Left lobe of liver (tissue), 2 donors: ENCODE measurements at places on chromosomes 11 and 22.

GRCh38 chr11:64809781-64810241, 540 bp downstream of the MEN1 start:
- DNase-seq = no peak

GRCh38 chr22:41534219-41534618, 10.1 kb downstream of the POLR3H start:
- DNase-seq = no peak

DNA sequence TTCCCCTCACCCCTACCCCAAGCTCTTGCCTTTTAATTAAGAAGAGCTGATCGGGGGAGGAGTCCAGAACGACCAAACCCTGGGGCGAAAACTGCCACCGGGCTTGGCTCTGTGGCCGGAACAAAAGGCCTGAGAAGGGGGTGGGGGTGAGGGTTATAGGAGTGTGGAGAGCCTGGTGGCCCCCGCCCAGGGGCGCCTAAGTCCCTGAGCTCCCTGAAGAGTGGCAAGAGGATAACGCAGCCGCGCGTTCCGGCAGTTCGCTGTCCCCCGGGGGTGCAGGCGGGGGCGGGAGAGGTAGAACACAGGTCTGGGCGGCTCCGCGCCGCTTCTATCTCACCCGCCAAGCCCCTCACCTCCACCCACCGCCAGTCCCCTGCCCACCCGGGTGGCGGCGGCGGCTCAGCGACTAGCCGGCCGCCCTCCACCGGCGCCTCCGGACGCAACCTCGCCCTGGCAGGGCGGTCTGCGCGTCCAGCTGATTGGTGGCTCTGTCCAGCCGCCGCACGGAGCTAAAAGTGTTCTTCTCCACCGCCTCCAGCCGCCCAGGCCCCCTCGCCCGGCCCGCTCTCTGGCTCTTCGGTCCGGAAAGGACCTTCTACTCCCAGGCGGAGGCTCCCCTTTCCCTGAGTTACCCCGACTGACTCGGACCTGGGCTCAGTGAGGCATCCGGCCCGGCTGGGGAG, 18.7 kb upstream of the BDNF start:
- no peak for DNase-seq

DNA sequence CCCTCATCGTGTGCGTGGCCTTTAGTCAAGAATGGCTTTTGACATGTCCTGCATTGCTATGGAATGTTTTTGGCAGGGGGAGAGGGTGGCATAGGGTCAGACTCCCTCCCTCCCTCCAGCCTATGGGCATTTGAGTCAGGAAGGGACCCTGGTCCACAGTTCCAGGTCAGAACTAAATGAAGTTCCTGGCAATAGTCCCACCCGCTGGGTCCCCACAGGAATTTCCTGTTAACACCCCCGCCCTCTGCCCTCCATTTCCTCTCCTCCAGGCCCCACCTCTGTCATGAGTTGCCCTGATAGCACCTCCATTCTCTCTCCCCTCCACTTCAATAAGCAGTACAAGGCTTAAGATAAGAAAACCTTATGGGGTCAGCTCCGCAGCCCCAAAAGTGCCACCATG, 40.8 kb upstream of the LMO2 start:
- no peak for DNase-seq

DNA sequence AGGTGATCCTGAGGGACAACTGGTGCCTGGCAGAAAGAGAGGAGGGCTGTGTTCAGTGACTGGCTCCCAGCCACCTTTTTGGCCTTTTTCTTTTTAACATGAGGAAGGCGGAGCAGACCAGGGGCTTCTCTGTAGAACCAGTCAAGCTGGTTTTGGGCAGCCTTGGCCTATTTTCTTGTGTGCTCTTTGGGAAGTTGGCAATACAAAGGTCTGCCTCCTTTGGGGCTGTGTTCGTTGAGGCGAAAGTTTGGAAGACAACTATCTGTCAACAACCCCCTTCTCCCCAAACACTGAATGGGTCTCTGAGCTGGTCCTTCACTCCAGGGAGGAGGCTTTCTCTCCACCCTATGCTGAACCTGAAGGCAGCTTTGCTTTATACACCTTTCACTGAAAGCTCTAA, 8.5 kb downstream of the MARK2 start:
- DNase-seq = no peak

DNA sequence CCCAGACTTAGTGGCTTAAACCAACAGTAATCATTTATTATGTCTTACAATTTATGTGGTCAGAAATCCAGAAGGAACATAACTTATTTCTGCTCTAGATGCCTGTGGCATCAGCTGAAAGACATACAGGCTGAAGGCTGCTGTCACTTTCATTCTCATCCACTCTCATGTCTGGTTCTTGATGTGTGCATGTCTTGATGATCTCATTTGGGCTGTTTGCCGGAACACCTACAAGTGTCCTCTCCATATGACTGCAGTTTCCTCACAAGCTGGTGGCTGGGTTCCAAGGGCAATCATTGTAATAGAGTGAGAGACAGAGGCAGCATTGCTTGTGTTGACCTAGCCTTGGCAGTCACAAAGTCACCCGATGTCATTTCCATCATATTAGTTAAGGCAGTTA, 1375.9 kb upstream of the RAG2 start:
- DNase-seq = no peak

GRCh38 chr11:46100670-46101069, 20.6 kb downstream of the PHF21A start:
- DNase-seq = no peak

DNA sequence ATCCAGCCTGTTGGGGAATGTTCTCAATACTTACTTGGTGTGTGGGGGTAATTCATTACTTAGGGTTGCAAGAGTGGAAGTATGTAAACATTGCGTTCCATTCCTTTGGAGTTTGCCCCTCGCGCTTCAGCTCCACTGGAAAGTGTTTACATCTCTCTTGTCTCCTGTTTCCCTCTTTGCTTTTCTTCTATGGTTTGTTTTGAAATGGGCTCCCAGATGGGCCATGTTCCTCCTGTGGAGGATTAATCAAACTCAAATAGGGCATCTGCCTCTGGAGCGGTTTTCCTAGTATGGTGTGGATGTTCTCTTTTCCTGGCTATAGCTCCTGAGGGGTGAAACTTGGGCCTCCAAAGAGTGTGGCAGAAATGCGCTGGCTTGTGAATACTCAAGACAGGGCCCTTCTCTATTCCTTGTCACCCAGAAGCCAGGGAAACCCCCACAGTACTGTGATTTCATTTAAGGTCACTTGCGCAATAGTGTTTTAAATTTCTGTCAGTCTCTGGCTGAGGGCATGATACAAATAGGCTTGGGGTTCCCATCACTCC, 51.9 kb downstream of the CD44 start:
- DNase-seq = no peak

- no peak for DNase-seq
Measured at GRCh38 chr11:26860091-26860780, 133.7 kb upstream of the FIBIN start.

DNA sequence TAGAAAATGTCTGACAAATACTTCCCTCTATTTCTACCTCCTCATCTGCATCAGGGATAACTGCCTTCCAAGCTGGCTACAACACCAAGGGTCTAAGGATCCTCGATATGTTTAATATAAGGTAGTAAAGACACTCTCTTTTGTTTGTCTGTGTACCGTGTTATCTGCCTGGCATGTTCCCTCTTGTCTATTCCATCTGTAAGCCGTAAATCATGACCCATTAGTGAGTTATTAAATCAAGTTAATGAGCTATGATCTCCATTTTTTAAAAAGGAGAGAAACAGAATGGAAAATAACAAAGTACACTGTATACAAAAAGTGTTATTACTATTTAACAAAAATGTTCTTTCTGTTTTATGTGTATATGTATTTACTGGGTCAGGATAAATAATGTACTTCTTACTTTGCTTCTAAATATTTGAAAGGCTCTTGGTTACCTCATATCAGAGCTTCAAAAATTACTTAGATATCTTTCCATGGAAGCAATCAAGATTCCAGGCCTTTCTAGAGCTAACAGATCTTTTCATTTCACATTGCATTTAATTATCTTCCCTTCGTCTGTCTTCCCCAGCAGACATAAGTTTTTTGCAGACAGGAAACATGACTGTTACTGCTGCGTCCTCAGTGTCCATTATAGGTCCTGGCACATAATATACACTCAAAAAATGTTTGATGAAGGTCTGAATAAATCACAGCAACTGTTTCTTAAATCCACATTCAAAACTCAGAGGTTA, 342.6 kb upstream of the CCDC90B start:
- no peak for DNase-seq

DNA sequence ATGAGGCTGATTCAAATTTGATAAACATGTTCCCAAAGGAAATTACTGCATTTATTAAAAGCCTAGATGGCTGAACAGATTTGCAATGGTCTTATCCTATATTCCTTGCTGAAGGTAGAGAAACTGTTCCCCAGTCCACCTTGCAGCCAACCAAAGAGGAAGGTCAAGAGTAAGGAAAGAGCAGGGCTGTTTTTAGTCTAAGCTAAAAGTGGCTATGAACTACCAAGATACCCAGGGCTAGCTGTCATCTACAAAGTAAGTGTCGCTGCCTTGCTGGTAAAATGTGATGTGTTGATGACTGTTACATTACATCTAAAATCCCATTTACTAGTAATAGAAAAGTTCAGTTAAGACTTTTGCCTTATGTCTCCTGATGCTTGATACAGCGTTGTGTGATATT, 290.1 kb upstream of the MPPED2 start:
- DNase-seq = no peak

DNA sequence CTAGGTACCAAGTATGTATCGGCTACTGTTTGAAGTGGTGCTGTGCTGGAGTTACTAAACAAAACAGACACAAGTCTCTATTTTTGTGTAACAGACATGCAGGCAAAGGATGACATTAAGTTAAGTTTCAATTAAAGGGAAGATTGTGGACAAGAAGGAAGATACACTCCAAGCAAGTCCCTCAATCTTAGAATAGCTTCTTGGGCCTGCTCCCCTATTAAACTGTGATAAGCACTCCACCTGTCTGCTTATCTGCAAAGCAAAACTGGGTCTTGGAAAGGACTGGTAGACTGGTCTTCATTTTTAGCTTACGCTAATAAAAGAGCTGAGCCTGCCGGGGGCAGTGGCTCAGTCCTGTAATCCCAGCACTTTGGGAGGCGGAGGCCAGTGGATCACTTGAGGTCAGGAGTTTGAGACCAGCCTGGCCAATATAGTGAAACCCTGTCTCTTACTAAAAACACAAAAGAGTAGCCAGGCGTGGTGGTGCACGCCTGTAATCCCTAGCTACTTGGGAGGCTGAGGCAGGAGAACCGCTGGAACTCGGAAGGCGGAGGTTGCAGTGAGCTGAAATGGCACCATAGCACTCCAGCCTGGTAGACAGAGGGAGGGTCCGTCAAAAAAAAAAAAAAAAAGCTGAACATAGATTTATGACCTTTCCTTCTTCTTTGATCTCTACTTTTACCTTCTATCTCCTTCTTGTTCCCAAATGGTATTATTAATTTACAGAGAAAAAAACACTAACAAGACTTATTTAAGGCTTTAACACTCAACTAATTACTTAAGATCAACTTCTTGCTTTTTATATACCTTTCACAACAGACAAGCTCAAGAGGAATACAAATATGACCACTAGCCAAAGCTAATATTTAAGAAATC, 4.1 kb downstream of the DDX17 start:
- no peak for DNase-seq

GRCh38 chr11:61369372-61370348, 7.5 kb downstream of the TMEM138 start:
- DNase-seq = peak; percentile 92

- DNase-seq = peak; percentile 77
Measured at GRCh38 chr22:30485362-30485988, 13.7 kb upstream of the SEC14L3 start.

- no peak for DNase-seq
Measured at GRCh38 chr11:122727101-122727929, 71.8 kb downstream of the UBASH3B start.

DNA sequence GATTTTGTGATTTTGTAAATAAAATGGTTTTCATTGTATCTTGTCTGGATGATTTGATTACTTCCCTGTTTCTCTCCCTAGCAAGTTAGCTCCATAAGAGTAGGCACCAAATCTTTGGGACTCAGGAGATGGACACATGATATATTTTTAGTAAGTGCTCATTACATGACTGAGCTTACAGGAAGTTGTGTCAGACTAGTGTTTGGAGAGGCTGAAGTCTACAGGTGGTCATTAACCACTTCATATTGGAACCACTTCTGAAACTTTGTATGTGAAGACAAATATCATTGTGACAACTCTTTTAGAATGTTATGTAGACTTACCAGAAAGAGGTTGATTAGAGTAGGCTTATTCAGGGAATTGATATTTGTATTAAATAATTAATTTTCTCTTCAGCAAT, 19.1 kb downstream of the ARHGAP42 start:
- no peak for DNase-seq

DNA sequence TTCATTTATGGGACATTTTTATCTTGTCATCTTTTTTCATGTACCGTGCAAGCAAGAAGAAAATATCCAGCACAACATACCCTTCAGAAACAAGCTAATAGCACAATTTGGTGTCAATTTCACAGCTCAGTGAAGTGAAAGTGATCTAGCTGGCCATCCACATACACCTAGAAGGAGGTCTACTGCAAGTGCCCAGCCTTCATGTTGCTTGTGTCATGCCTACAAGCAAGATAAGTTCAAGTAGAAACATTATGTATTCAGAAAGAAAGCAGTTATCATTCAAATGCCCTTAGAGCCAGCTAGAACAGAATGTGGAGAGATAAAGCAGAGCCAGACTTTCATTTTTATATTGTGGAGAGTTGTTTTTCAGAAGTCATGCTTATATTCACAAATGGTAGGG, 325.7 kb upstream of the PITPNB start:
- no peak for DNase-seq

DNA sequence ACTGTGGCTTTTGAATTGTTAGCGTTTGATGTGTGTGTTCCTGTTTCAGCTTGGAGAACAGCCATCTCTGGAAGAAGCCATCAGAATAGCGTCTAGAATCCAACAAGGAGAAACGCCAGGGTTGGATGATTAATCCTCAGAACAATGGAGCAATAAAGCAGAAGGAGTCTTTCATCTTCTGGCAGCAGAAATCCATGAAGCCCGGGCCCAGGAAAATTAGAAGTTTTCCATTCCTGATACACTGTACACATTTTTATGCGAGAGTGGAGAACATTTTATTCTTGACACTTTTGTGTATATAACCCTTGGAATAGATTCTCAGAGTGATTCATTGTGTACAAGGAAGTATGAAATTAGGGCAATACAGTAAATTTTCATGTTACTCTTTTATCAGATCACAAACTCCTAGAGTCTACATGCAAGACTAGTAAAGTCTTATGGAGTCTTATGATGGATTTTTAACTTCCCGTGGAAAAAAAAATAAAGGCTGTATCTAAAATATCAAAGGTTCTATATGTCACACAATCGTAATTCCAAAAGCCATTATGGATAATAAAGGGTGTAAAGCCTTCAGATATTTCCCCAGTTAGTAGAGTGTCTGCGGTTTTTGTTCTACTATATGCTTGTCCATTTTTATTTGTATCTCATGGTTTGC, 45.9 kb upstream of the WEE1 start:
- DNase-seq = no peak
